ENCODE measurements at places on chromosomes 13 and 19.

GRCh38 chr13:74794147-74794546 is 659.9 kb upstream of the KLF12 start:
- no peak for DNase-seq

GRCh38 chr19:44581288-44581687 is 32.1 kb upstream of the IGSF23 start:
- no peak for DNase-seq

GRCh38 chr19:52896431-52897137 is 851 bp downstream of the ZNF320 start:
- DNase-seq: no peak

DNA sequence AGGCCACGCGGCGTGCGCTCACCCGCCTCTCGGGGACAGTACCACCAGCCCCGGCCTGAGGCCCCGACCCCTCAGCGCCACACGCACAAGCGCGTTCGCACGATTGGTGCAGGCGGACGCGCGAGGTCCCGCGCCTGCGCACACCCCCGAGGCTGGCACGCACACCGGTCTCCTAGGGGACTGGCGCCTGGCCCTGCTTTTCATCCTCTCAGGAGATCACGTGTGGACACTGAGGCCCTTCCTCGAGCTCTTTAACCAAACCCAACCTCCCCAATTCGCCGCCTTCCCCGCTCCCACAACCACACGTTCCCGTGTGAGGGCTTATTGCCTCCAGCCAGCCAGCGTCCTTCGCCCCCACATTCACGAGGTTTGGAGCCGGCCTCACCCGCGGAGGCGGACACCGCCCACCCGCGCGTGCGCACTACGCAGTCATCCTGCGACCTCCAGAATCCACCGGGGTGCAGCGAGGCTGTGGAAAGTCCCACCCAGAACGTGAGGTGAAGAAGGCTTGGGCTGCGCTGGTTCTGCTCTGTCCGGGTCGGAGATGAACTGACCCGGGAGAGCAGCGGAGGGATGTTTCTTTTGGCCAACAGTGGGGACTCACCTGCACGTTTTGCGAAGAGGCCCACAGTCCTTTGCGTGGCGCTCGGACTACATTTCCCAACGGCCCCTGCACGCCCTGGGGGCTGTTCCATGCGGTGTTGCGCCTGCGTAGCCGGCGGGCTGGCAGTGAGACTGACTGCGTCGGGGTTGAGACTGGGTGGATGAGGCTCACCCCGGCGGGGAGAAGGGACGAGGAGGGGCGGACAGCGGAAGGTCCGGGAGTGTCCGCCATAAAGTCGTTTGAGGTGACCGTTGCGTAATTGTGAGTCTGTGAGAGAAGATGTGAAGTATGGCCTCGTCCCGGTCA is 539 bp upstream of the ZNF667 start:
- no peak for DNase-seq

DNA sequence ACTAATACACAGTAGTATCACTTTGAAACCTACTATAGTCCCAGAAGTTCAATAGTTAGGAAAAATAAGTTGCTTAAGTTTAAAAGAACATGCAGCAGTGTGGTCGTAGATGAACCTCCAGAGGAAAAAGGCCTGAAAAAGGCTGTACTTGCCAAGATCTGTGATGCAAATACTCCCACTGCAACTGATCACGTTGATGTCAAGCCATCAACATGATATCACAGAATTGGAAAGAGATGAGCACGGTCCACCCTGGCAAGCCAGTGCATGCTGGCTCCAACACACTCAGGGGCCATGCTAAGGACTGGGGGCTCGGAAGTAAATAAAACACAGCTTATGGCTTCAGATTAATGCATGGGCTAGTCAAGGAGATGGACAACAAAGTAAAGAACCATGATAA is 71.8 kb upstream of the LRCH1 start:
- no peak for DNase-seq

DNA sequence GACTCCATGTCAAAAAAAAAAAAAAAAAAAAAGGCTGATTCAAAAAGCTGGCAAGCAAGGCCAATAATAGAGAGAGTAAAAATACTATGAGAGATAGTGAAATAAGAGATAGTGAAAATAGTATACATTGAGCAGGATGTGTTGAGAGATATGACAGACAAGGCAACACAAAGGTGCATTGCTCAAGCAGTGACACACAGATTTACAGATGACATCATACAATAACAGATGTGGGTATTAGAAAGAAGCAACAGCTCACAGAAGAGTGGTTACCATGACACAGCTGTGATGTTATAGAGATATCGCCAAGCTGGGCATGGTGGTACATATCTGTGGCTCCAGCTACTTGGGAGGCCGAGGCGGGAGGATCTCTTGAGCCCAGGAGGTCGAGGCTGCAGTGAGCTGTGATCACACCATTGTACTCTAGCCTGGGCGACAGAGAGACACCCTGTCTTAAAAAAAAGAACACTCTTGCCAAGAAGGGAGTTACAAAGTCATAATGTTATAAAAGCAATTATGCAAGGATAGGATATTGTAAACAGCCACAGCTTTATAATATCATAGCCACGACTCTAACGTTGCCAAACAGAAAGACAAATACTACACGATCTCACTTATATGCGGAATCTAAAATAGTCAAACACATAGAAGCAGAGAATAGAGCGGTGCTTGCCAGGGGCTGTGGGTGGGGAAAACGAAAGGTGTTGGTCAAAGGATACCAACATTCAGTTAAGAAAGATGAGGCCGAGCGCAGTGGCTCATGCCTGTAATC is 10.3 kb downstream of the TNFSF9 start:
- no peak for DNase-seq

GRCh38 chr13:92313382-92313781 is 913.2 kb upstream of the GPC6 start:
- DNase-seq: no peak
